CD8-positive, alpha-beta T cell (primary cell): ENCODE measurements at places on chromosomes 6 and 20. TPM values are rescaled to one million over a fixed set of nuclear protein-coding genes. Genes with fewer than 3 reads are reported as not detected.

DNA sequence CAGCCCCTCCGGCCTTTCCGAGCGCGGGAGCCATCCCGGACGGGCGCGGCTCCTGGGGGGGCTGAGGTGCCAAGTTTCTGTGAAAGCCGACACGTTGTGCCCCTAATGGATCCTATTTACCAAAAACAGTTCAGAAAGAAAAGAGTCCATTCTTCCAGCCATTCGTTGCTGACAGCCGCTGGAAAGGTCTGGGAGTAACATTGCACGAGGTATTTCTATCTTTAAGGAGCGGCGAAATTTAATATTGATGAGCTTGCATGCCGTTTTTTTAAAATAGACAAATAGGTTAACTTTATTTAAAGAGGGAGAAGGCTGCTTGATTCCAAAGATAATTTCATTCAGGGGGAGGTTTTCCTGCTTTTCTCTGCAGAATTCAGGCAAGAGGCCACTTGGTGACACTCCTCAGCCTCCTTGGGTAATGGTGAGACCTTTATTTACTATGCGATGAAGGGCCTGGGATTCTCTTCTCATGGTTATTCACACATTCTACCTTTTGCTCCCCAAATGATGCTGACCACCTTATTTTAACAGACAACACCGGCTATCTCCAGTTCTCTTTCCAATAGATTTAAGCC lies 988 bp downstream of the TIAM2 start:
- no peak for DNase-seq

GRCh38 chr20:49814057-49814694 lies 1.5 kb downstream of the SLC9A8 start:
- no peak for DNase-seq

GRCh38 chr6:121880831-121881230 lies 445.4 kb downstream of the GJA1 start:
- no peak for DNase-seq

The CITED2 gene
- 141 TPM for total RNA-seq

- no peak for DNase-seq
These were observed 14.5 kb downstream of the FOXC1 start for GRCh38 chr6:1624058-1624850.

DNA sequence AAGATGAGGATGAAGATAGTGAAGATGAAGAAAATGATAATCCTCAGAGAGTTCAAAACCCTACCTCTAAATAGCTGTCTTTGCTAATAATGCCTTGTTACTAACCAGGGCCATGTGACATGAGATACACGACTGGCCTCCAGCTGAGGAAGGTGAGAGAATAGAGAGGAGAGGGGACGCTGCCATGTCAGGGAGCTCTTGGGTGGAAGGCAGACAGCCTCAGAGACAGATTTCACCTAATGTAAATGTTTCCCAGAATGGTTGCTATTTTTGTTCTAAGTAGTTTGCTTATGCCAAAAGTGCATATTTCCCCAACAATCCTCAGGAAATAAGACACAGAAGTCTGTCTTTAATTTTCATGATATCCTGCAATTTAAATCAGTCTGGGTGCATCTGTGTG lies 138.4 kb downstream of the ELOVL4 start:
- DNase-seq, result no peak

The PRKN gene
- total RNA-seq, result 3.4 TPM

DNA sequence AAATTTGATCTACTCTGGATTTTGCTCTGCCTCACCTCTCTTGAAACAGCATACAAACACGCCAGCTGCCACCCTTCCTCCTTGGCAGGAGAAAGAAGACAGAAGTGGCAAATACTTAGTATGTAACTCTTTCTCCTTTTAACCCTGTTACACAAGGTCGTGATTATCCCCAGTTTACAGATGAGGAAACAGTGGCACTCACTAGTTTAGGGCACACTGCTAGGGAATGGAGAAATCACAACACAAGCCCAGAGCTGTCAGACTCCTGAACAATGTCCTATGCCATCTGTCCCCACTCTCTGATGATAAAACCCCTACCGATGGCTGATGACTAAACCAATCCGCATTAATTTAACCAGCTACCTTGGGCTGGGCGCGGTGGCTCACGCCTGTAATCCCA lies 79.7 kb downstream of the FGD2 start:
- no peak for DNase-seq

- DNase-seq, result no peak
These were observed 41.8 kb downstream of the BMP7 start for GRCh38 chr20:57224641-57225138.

- DNase-seq, result no peak
These were observed 34.8 kb upstream of the GABRR1 start for GRCh38 chr6:89251976-89252375.

- no peak for DNase-seq
These were observed 388.5 kb downstream of the CDKAL1 start for GRCh38 chr6:20922743-20923142.

DNA sequence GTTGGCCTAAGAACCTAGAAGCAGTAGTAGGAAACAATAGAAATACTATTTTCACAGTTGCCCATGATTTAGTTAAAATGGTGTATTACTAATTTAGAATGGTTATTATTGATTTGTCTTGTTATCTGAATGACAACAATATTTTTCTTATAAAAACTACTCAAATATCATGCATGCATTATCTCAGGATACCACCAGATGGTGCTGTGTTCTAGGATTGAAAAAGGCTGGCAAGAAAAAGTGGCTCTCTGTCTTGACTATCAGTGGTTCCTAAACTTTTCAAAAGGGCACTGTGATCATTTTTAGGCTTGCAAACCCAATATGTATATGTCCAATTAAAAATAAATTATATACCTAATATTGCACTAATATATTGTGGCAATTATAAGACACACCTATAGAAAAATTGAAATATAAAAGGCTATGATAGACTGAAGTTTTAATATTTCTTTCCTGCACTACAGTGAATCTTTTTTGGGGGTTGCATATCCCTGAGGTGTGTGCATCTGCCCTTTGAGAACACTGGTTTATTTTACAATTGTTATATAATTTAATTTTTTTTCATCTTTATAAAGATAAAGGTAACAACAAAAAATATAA lies 131.7 kb upstream of the MLIP start:
- no peak for DNase-seq

DNA sequence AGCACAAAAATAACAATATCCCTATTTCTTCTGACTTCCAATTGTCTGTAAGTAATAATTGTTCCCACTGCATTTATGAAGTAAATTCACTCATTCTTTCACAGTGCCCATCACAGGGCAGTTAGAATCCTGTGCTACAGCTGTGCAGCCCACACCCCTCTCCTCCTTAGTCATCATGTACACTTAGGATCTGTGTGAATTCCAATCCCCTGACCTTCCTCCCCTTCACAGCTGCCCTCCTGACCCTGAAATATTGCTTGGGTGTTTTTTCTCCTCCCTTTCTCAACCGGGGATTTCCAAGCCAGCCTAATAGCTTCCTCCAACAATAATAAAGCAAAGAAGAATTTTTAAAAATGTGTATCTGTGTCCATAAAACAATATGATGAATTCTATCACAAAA lies 91.5 kb upstream of the BEND6 start:
- no peak for DNase-seq

The LBP gene
- total RNA-seq, result not detected

DNA sequence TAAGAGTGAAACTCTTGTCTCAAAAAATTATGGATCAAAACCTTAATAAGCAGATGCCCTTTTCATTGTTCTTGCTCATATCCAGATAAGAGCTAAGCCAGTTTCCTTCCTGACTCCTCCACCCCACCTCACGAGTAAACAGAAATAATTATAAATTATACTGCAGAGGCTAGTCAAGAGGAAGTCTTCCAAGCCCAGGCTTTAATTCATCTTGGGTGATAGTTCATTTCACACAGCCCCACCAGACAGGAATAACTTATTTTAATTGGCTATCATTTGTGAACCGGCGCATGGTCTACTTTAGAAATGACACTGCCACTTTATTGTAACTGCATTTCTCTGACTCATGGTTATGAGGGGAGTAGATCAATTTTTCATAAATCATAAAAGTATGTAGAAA lies 102.0 kb downstream of the BTBD3 start:
- no peak for DNase-seq

DNA sequence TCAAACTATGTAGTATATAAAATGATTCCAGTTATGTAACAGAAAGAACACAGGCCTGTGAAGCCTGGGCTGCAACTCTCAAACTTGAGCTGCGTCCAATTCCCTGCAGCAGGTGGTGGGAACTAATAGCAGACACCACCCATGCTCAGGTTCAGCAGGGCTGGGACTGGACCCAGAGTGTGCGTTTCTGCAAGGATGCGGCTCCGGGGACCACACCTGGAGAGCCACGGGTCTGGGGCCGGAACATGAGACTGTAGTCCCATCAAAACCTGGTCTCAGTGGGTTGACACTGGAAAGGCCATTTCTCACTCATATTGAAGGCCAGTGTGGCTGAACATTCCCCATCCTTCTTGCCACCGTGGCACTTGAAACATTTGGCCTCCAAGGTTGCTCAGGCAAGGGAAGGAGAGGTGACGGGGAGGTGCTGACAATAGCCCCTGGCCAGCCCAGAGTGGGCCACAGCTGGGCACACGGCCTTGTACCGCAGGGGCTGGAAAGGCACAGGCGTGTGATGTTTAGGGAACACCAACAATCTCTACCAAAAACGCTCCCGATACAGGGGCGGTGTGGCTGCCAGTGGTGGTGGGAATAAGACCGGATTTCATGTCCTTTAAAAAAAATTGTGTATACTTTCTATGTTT lies 38.0 kb downstream of the FRMD1 start:
- no peak for DNase-seq

DNA sequence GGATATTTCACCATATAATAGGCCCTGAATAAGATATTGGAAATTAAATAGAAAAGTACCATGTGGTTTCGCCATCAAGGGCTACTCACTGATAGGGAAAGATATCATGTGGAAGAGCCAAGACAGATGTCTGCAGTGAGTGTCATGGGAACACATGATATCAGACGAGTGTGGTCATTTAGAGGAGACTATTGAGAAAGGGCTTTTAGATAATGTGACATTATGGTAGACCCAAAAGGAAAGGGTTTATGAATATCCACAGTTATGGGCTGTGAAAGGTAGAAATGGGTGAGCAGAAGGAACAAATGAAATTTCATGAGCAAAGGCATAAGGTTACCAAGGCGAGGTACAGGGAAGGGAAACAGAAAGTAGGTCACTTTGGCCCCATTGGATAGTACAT lies 182.3 kb upstream of the PRSS16 start:
- no peak for DNase-seq

- DNase-seq, result no peak
These were observed 51.7 kb downstream of the SLC26A8 start for GRCh38 chr6:35972471-35973367.

The CALHM4 gene
- total RNA-seq, result not detected

DNA sequence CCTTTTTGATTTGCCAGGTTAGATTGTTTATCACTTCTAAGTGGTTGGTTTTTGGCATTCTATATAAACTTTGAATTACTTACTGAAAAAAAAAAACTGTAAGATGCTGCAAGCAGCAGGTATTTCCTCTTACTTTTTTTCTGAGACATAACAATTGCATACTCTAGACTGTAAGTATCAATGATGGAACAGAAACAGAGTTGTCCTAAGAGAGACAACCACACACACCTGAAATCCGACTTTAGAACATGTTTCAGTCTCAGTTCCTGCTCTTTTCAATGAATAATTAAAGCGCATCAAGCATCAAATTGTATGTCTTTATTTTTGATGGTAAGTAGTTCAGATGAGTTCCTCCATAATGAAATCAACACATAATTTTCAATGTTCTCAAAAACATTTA lies 105.3 kb upstream of the KHDRBS2 start:
- no peak for DNase-seq

GRCh38 chr6:134436950-134437349 lies 119.0 kb upstream of the SGK1 start:
- no peak for DNase-seq

- DNase-seq, result no peak
These were observed 50.5 kb downstream of the KCNK5 start for GRCh38 chr6:39178804-39179203.

The PAK5 gene
- not detected for total RNA-seq

- no peak for DNase-seq
These were observed 503.2 kb upstream of the ID4 start for GRCh38 chr6:19333936-19334335.

DNA sequence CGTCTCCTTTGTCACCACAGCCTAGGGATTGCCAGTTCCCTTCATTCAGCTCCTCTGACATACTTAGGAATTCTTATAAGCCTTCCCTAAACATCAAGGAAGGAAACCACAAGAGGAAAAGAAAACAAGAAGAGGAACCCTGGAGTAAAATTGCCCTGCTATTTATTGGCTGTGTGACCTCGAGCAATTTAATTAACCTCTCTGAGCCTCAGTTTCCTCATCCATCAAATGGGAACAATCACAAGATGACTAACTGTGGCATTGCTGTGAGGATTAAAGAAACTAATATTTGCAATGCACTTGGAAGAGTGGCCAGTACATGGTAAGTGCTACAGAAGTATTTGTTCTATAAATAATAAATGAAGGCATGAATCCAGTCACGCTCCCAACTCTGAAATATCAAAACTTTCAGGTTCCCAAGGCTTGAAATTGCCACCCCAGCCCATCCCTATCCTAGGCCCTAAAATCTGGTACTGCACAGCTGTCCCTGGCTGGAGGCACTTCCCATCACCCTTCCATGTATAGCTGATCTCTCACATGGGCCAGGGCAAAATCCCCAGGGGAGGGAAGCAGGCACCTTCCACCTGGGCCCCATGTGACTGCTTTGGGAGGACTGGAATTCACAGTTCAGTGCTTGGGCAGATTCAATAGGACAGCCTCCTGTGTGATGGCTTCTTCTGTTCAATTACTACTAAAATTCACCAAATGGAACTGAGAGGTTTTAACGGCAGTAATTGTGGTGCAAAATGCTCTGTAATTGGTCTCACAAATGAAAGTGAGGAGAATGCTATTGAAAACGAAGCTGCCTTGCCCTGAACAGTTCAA lies 78.0 kb upstream of the MAFB start:
- DNase-seq, result no peak

DNA sequence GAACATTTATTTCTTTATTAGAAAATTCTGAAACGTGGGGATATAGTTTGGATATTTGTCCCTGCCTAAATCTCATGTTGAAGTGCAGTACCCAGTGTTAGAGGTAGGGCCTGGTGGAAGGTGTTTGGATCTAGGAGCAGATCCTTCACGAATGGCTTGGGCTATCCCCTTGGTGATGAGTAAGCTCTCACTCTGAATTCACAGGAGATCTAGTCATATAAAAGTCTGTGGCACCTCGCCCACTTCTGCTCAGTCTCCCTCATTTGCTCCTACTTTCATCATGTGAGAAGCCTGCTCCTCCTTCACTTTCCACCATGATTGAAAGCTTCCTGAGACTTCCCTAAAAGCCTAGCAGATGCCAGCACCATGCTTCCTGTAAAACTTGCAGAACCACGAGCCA lies 96.8 kb upstream of the GJE1 start:
- no peak for DNase-seq

DNA sequence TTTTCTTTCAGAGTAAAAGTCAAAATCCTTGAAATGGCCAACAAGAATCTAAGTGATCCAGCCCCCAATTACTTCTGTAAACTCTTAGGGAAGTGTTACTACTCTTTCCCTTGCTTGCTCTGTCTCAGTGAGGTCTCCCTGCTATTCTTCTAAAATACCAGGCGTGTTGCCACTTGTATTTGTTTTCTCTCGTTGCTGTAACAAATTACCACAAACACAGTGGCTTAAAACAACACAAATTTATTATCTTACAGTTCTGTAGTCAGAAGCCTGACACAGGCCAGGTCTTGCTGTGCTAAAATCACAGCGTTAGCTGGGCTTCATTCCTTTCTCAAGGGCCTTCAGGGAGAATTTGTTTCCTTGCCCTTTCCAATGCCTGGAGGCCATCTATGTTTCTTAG lies 59.9 kb downstream of the HECA start:
- DNase-seq, result no peak
